Kidney glomerular epithelial cell (primary cell): ENCODE measurements at places on chromosomes 5 and 9.

DNA sequence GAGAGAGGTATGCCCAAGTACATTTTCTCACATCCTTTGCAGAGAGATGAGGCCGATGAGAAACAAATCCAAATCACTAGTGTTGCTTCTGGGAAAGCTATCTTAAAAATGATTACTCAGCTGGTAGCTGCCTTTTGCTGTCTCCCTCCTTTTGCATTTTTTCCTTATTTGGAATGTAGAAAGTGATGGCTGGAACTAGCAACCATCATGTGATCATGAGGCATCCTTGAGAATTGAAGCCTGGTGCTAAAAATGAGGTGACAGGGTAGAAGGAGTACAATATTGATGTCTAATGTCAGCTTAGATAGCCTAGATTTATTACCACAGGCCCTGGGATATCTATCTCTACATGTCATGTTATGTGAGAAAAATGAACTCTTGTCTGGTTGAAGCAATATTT is 109.3 kb upstream of the TAF11L2 start:
- DNase-seq: no peak

- no peak for DNase-seq
Measured at GRCh38 chr9:16369427-16369826, 501.0 kb downstream of the BNC2 start.

GRCh38 chr5:126645132-126645531 is 44.4 kb downstream of the PHAX start:
- no peak for DNase-seq

GRCh38 chr9:27428551-27428950 is 95.5 kb upstream of the IFNK start:
- no peak for DNase-seq

DNA sequence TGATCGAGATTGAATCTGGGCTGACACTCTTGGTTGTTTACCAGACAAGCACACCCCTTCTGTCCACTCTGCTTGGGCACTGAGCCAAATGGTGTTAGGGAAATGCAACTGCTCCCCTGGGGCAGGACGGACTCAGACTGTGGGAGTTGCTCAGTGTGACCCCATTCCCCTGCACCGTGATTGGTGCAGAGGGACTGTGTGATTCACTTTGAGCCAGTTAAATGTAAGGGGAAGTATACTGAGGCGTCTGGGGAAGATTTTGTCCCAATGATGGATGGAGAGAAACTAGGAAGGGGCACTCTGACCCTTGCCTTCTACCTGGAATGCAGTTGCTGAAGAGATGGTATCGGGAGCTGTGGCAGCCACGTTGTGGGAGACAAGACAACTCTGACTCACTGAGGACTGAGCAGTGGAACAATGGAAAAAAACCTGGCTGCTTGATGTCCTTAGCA is 196.0 kb upstream of the ANKRD55 start:
- no peak for DNase-seq

- no peak for DNase-seq
Measured at GRCh38 chr5:84764227-84764626, 379.5 kb upstream of the EDIL3 start.

DNA sequence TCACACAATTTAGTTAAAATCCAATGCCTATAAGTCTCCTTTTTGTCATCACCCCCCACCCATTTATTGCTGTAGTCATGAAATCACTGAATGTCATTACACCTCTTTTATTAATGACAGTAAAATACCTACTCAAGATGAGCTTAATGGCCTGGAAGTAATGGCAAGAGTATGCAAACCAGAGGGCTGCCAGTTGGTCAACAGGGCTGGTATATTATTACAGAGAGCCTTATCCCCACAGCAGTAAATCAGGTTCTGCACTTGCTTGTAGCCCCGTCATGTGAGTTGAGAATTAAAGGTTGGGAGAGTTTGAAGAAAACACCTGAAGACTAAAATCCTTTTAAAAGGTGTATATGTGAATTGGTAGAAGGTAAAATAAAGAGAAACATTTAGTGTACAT is 372.4 kb downstream of the MAT2B start:
- no peak for DNase-seq

DNA sequence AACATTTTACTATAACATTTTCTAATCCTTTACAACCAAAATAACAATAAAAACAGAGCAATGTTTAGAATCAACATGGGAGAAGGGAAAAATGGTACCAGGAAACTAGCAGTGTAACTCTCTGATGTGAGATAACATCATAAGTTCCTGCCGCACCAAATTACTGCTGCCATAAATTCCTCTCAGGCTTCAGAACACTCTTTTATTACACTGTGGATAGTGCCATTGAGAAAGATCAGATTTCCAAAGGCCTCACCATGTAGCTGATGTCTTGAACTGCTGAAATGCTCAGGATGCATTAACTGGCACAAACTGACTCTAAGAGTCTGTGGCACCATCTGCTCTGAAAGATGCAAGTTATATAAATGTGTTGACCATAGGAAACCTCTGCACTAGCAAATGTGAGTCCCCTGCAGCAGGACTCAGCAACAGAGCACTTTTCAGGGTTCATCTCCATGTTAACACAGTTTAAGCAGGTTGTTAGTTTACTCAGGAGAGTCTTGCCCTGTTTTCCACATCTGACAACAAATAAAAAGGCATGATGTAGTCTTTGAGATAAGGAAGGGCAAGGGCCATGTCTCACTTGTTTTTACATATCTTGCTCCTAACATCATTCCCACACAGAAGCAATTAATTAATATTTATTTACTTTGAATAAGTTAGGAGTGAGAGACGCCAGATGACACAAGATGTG is 218.1 kb downstream of the CETN3 start:
- DNase-seq: no peak

DNA sequence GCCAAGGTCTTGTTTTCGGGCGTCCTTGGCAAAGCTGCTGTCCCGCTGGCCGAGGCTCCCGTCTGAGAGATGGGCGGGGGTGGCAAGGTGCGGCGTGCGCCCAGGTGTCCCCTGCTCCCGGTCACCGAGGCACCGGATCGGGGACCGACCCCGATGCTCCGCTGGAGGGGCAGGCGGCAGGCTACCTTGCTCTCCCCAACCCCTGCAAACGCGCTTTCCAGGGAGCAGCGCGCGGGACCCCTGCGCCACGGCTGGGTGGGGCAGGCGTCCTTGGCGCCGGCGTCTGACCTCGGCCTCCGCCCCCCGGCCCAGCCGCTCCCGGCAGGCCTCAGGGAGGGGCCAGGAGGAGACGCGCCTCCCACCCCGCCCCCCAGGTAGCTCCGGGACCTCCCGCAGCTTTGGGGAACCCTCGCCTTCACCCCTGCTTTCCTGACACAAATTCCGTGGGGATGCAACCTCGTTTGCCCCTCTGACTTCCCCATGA is 551 bp downstream of the N4BP3 start:
- DNase-seq: no peak

- no peak for DNase-seq
Measured at GRCh38 chr5:175219366-175219765, 224.6 kb downstream of the DRD1 start.

DNA sequence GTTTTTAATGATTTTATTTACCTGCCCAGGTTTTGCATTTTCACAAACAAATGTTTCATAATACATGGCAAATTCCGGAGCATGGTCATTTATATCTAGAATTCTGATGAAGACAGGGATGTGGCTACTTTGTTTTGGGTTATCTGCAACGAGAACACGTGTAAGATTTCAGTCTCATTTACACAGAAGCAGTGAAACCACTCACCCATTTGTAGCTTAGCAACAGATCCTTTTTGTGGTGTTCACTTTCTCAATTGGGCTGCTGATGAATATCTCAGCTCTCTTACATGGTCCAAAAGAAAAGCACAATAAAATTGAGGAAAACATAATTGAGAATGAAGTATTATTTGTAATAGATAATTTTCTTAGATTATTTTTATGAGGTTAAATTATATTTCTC is 148.6 kb downstream of the CDH9 start:
- no peak for DNase-seq

GRCh38 chr5:93519740-93520139 is 61.3 kb downstream of the NR2F1-AS1 start:
- peak; percentile 4 for DNase-seq

- no peak for DNase-seq
Measured at GRCh38 chr5:40691894-40692293, 12.2 kb downstream of the PTGER4 start.

DNA sequence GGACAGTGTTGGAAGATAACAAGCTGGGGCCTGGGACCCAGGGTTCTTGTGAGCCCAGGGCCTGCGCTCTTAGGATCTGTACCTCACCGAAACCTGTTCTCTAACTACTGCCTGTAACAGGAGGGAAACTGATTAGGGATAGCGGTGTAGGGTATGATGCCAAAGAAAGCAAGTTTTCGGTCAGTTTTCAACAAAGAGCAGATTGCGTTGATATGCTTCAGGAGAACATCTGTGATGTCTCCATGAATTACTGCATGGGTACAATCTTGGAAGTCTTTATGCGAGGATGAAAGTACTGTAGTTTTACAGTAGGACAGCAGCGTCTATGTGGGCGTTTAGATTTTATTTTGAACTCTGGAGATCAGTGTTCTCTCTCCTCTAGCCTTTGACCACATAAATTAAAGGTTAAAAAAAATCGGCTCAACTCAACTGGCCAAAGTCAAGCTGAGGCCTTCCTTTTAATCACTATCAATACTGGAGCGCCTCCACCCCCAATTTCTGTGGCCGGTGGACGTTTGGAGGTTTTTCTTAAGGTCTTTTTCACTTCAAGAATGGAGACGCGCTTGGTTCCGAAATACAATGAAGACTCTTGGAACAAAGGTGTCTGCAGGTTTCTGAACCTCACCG is 3.0 kb downstream of the NFIL3 start:
- DNase-seq: peak; percentile 73

GRCh38 chr5:89081360-89081759 is 198.4 kb upstream of the MEF2C start:
- DNase-seq: no peak

DNA sequence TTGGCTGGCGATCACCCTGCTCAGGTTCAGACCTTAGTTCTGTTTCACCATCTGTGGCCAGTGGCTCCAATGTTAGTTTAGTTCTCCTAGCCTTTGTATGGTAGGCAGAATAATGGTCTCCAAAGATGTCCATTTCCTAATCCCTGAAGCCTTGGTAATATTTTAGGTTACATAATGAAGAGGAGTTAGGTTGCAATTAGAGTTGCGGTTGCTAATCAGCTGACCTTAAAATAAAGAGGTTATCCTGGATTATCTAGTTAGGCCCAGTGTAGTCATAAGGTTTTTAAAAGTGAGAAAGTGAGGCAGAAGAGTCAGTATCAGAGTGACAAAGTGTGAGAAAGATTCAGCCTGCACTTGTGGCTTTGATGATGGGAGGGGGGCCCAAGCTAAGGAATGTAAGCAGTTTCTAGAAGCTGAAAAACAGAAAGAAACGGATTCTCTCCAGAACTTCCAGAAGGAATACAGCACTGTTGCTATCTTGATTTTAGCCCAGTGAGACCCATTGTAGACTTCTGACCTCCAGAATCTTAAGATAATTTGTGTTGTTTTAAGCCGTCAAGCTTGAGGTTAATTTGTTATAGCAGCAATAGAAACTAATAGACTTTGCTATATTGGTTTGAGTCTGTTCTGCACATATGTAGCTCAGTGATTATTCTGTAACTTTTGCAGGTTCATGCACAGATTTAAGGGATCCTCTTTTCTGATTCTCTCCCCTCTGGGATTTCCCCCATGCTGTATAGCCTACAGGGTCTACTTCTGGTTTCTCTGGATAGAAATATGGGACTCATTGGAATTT is 21.6 kb downstream of the LNPEP start:
- no peak for DNase-seq

GRCh38 chr9:7284517-7284916 is 515.1 kb downstream of the DMAC1 start:
- DNase-seq: no peak

- no peak for DNase-seq
Measured at GRCh38 chr5:135355169-135355568, 43.9 kb downstream of the MACROH2A1 start.

DNA sequence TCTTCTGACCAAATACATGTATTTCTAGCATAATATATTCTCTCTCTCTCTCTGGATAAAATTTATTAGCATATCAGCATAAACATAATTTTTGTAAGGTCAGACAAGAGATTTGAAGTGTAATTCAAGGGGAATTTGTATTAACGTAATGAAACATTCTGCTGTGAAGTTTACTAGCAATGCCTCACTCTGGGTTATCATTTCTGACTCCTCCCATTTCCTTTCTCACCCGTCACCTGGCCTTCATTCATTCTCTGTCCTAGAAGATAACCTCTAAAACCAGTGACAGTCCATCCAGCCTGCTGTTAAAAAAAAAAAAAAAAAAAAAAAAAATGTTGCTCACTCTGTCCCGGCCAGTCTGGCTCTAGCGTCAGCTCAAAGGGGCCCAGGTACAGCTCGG is 27.1 kb downstream of the GRAMD2B start:
- DNase-seq: peak; percentile 11

DNA sequence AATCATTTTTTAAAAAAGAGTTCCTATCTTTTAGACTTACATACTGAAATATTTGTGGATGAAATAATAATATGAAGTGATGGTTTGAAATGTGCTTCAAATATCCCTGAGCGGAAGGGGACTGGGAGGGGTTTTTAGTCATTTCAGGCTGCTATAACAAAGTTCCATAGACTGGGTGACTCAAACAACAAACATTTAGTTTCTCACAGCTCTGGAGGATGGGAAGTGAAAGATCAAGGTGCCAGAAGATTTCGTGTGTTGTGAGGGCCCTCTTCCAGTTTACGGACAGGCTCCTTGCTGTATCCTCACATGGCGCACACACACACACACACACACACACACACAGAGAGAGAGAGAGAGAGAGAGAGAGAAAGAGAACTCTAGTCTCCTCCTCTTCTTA is 27.1 kb upstream of the TEX10 start:
- peak; percentile 5 for DNase-seq

GRCh38 chr5:45385321-45386058 is 310.7 kb downstream of the HCN1 start:
- no peak for DNase-seq

DNA sequence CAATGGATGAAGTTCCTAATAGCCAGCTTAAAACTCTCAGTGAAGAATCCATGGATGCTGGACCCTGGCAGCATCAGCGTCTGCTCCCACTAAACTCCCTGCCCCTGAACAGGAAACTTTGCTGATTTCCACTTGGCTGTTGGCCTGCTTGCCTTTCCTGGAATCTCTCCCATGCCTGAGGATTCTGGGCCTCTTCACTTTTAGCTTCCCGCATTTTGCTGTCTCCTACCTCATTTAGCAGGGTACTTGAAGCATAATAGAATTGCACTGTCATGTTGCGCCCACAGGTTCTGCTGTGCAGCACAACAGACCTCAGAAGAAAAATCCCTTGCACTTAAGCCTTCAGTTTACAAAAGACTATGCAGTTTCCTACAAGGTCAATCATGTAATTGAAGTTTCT is 127.6 kb downstream of the DROSHA start:
- DNase-seq: no peak

GRCh38 chr5:139460455-139460854 is 2.1 kb downstream of the ECSCR start:
- DNase-seq: no peak

GRCh38 chr5:32869216-32869615 is 158.1 kb downstream of the NPR3 start:
- DNase-seq: no peak

- no peak for DNase-seq
Measured at GRCh38 chr5:92237896-92238295, 854.8 kb upstream of the ARRDC3 start.
